Nephron progenitor cell (in vitro differentiated cells): ENCODE measurements at places on chromosomes 6 and 20.
A peak's percentile ranks its signal among the peaks of the same experiment; 100 is the strongest.

DNA sequence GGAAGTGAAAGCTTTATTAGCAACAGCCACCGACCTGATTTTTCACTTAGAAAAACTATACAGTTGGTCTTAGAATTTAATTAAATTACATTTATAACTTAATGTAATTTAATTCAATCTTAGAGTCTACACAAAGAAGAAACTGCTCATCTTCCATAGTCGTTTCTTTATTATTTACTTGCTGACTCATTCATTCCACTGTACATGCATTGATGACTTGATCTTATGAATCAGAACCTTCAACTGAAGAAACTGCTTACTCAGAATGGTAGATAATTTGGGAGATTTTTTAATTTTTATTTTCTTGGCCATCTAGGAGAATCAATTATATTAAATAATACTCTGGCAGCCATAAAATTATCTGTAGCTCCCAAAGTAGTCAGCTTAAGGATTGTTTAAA is 1021.6 kb upstream of the FLRT3 start:
- no peak for DNase-seq

- DNase-seq = peak; percentile 38
Measured at GRCh38 chr6:108117427-108118358, 43.2 kb upstream of the OSTM1 start.

DNA sequence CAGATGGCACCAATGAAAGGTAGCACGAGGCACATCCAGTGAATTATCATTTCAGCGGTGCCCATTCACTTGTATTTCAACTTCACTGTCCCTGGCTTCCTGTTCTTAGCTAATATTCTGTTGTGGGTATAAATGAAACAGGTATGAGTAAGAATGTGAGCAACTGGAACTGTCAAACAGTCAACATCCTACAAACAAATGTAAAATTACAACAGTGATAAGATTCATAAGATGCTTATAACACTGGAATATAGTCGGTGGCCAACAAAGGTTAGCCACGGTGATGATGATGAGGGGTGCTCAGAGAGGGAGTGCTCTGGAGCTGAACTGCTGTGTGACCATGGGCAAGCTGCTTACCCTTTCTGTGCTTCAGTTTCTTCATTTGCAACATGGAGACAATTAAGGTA is 74.9 kb upstream of the TOX2 start:
- no peak for DNase-seq

GRCh38 chr6:167662881-167663205 is 163.9 kb upstream of the AFDN start:
- DNase-seq = no peak

GRCh38 chr6:112253498-112253840 is 898 bp downstream of the LAMA4 start:
- DNase-seq = no peak

DNA sequence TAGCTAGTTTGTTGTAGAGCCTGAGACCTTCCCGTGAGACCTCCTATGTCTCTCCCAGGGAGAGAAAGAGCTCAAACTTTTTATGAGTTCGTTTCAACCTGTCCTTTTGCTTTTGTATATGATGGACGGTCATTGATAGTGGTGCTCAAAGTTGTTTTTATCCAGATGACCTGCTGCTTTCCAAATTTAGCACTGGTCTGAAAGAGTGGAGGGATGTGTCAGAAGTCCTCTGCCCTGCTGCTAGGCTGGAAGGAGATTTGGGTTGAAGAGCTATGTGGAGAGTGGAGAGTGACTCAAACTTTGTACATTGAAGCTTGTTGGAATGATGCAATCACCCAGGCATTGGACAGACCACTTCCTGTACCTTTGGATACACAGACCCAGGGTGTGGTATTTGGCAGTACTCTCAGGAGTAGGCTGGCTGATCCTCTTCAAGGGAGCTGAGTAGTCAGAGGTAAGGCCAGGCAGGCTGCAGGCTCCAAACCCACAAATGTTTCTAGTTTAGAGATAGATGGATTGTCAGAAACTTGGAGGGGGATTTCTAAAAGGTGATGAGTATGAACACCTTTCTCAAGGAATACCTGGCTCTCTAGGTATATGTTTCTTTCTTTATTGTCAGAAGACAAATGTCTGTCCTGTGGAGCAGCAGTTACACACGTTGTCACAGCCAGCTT is 49.4 kb upstream of the RREB1 start:
- no peak for DNase-seq

- DNase-seq = no peak
Measured at GRCh38 chr6:115865914-115866313, 194.8 kb downstream of the FRK start.

GRCh38 chr6:130202782-130203181 is 20.0 kb downstream of the SAMD3 start:
- no peak for DNase-seq

GRCh38 chr20:5670874-5671273 is 79.3 kb upstream of the SHLD1 start:
- DNase-seq = no peak

GRCh38 chr6:129946439-129947140 is 71.8 kb upstream of the L3MBTL3 start:
- DNase-seq = no peak

GRCh38 chr6:135887069-135887468 is 35.6 kb downstream of the PDE7B start:
- no peak for DNase-seq

DNA sequence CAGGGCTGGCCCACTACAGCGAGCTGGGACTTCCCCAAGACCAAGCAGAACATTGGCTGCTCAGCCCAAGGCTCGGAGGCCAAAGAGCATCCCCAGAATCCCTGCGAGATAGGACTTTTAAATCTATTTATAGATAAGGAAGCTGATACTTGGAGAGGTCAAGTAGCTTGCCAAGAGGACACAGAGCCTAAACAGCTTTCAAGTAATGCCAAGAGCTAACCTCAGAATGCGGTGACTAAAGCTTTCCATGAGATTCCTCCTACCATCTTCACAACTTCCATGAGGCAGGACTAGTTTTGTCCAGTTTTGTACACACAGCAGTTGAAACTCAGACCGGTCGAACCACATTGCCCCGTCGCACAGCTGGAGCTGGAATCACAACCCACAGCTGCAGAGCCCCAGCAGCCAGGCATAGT is 168.1 kb upstream of the TOP1 start:
- no peak for DNase-seq

GRCh38 chr6:78511009-78511408 is 356.3 kb upstream of the IRAK1BP1 start:
- no peak for DNase-seq

GRCh38 chr20:35558451-35558850 is 16.6 kb downstream of the ERGIC3 start:
- no peak for DNase-seq

DNA sequence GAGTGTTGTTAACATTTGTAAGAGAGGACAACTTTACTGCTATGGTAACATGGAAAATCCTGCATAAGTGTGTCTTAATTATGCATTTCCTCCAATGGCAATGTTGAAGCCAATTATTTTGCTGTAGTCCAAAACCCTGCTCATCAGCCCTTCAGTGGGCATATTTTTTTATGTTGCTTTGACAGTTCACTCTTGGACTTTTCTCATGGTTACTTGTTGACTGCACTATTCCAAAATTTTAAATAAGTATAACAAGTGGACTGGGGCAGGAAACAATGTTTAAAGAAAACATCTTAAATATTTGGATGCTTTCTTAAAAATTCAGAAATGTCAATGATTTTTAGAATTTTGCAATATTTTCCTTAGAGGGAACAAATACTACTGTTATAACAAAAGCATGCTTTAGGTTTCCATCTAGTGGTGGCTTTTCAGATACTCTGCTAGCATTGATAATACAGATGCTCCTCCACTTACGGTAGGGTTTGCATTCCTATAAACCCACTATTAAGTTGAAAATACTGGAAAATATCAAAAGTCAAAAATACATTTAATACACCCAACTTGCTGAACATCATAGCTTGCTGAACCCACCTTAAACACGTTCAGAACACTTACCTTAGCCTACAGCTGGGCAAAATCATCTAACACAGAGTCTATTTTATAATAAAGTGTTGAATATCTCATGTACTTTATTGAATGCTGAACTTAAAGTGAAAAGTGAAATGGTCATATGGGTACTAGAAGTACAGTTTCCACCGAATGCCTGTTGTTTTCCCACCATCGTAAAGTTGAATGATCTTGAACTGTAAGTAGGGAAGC is 86.4 kb downstream of the ADGRG6 start:
- DNase-seq = no peak

DNA sequence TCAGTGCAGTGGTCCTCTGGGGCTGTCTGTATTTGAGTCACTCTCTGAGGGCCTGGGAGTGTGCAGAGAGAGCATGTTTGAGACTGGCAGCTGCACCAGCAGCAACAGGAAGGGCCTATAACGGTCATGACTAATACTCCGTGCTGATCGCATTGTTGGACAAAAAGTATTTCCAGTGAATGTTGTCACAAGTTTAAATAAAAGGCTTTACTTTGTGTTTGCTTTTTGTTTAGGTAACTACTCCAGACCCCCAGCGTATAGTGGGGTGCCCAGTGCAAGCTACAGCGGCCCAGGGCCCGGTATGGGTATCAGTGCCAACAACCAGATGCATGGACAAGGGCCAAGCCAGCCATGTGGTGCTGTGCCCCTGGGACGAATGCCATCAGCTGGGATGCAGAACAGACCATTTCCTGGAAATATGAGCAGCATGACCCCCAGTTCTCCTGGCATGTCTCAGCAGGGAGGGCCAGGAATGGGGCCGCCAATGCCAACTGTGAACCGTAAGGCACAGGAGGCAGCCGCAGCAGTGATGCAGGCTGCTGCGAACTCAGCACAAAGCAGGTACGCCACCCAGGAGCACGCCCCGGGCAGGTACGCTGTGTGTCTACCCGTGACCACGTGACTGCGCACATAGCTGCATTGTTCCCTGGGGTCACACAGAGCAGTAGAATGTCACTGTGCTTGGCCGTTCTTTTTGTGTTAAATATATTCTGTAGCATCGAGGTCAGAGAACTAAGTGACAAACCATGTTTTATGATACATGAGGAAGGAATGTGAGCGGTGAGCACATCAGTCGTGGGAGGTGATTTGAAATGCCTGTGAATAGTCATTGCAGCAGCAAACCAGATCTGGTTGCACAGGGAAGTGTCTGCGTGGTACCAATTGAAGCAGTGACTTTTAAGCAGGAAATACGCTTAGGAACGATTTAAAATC is 174.7 kb downstream of the TMEM242 start:
- no peak for DNase-seq

DNA sequence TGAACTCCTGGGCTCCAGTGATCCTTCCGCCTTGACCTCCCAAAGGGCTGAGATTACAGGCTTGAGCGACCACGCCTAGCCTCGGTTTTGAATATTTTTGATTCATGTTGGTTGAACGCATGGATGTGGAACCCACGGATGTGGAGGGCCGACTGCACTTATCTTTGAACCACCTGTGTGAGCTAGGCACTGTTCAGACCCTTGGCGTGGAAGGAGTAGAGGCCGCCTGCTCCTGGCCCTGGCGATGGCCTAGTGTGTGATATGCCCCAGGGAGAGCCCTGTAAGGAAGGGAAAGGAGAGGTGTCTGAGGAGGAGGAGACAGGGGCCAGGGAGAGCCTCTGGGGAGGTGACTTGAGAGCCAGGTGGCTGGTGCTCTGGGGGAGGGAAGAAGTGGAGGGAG is 64.3 kb downstream of the BCAS4 start:
- DNase-seq = no peak

- no peak for DNase-seq
Measured at GRCh38 chr6:100322886-100323285, 141.8 kb downstream of the SIM1 start.

DNA sequence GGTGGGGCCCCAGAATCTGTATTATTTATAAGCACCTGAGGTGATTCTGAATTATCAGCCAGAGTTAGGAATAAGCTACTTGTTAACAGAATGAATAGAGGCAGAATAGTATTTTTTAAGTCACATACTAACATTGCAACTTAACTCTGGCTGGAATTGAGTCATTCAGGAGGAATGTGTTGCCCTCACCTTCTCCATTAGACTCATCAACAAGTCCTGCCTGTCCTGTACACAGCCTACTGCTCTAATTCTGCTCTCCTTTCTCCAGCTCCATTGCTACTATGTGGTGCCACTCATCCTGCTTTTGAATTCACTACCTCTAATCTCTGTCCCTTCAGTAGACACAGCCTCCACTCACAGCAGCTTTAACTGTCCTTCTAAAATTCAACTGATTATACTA is 669.4 kb downstream of the DHX35 start:
- DNase-seq = no peak

GRCh38 chr6:110813338-110814101 is 1.7 kb downstream of the CDK19 start:
- no peak for DNase-seq

GRCh38 chr6:81486234-81486633 is 266.2 kb downstream of the TENT5A start:
- DNase-seq = no peak

- DNase-seq = no peak
Measured at GRCh38 chr20:2042400-2042799, 48.5 kb upstream of the PDYN start.

DNA sequence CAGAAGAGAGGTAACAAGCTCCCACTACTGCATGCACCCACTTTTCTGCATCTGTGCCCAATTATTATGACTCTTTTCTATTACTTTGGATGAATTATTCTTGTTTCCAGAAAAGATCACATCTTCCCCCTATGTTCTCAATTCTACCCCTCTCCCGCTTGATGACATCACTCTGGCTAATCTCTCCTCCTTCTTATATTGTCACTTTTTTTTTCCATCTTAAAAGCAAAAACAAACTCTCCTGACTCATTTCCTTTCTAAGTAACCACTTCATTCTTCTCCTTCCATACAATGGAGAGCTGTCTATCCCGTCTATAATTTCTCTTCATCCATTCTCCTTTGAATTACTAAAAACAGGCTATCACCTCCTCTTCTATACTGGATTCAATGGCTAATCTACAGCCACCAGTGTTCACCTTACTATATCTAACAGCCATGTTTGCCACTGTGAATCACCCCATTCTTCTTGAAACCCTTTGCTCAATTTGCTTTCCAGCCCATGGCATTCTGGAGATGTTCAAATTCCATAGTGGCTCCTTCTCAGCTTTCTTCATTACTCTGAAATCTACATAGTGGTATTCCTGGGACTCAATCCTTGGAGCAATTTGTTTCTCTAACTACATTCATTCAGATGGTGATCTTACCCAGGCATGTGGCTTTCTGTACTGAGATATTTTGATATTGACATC is 378.4 kb downstream of the ARHGAP18 start:
- no peak for DNase-seq

GRCh38 chr6:122400121-122400450 is 634 bp downstream of the HSF2 start:
- DNase-seq = no peak

GRCh38 chr6:29671026-29671425 is 9.9 kb downstream of the ZFP57 start:
- no peak for DNase-seq
